ENCODE measurements at places on chromosomes 3 and 15.

DNA sequence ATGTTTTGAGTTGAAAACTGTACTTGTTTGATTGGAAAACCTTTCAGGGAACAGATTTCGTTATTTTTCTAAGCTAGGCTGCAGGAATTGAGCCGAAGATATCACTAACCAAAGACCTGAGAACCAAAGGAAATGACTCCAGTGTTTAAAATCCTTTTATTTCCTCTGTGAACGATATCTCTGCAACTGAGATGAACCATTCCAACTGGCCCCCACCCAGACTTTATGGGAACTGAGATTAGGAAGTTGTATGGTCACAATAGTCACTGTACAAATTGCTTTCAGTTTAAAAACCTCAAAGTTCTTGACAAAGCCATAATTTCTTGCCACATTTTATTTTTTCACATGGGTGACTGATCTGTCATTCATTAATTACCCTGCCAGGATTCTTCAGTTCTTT, 232.4 kb downstream of the RBMS3 start:
- no peak for DNase-seq

- peak; percentile 21 for DNase-seq
Measured at GRCh38 chr3:132549890-132550578, 47.0 kb upstream of the ACKR4 start.

DNA sequence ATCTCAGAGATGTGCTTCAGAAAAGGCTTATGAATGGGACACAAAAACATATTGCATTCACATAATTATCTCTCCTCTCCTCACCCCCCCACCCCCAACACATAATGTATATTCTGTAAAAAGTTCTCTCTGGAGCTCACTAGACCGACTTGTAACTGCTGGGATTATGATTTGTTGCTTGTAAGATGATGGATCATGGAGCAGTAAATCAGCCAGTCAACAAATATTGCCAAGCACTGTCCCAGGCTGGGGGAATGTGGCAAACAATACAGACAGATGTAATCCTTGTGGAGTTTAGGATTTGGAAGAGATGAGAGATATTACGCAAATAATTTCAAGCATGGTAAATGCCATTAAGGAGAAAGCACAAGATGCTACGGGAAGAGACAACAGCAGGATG, 114.8 kb downstream of the PEX5L start:
- DNase-seq: no peak

- DNase-seq: no peak
Measured at GRCh38 chr3:129548104-129548965, 5.4 kb downstream of the H1-8 start.

- DNase-seq: peak; percentile 70
Measured at GRCh38 chr15:66293419-66294156, at the start of gene DIS3L. Gene DIS3L, plus strand, starts transcription at chr15:66293568. Its CDS starts 29 bp downstream, at chr15:66293597.

DNA sequence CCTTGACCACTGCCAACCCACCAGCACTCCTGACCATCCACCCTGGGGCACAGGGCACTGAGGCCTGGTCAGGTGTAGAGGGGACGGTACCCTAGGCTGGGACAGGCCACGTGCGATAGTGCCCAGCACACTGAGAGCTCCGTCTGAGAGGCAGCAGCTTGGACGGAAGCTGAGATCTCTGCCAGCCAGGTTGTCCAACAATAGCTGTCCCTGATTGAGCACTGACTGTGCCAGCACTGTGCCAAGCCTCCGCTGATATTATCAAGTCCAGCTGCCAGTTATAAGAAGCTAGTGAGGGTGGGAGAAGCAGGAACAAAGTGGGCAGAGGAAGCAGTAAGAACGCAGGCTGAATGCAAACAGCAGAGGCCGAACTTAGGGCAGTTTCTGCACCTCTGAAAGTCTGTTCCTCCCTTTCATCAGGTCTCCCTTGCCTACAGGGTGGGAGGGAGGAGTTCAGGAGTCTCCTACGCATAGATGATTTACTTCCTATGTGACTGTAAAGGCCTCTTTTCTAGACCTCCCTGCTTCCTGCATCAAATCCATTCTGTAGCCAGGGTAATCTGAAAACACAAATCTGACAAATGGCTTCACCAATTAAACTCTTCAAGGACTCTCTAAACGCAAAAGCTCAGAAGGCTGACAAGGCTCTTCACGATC, 29.7 kb downstream of the MRPS11 start:
- no peak for DNase-seq

GRCh38 chr15:35505809-35506208, 40.2 kb downstream of the DPH6 start:
- DNase-seq: no peak

GRCh38 chr3:149224736-149225594, 3.3 kb upstream of the CP start:
- DNase-seq: peak; percentile 90

DNA sequence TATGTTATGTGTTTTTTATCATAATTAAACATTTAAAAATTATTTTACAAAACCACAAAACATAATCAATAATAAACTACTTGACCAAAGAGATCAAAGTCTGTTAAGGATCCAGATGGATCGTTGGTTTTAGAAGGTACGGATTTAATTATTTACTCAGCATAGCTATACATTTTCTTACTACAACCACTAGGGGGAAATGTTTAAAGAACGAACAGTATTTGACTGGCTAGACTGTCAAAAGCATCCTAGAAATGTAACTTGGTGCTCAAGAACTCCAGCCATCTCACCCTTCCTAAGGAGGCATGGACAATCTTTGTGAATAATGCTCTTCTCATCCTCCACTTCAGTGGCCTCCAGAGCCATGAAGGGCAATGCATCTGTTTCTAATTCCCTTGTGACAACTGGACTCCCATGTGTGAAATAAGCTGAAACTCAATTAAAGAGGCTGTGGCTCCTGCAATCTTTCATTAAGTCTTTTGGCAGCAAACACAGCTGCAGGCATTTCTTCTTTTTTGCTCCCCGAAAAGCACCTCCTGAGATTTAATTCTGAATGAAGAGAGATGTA, 94.7 kb upstream of the TUSC7 start:
- no peak for DNase-seq

DNA sequence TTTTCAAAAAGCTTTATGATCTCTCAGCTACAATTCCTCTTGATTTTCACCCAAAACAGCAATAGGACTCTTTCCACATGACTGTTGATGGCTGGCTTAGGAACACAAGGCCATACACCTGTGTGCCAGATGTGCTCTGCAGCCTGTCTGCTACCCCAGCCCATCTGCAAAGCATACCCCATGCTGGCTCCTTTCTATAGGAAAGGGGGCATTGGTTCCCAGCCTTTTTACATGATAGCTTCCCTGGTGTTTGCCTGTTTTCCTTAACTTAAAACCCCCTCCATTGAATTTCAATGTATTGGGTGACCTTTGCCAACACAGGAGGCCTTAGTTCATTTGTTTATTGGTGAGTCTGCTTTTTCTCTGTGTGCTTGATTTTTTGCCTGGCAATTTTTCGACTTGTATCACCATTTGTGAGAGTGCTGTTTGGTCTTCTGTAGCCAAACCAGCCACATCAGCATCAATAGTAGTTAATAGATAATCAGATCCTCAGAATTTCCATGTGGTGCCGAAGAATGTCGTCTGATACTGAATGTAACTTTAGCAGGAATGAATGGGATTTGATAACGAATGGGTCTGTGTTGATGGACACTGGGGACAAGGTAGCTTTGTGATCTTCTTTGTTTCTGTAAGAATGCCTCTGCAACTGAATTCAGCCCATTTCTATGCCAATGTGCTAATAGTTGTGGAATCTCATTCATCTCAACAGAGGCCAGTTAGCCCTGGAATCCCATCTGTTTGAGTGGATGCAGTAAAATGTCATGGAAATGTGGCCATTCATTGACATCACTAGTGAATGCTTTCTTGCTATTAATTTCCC, 272.2 kb upstream of the RARB start:
- DNase-seq: no peak

DNA sequence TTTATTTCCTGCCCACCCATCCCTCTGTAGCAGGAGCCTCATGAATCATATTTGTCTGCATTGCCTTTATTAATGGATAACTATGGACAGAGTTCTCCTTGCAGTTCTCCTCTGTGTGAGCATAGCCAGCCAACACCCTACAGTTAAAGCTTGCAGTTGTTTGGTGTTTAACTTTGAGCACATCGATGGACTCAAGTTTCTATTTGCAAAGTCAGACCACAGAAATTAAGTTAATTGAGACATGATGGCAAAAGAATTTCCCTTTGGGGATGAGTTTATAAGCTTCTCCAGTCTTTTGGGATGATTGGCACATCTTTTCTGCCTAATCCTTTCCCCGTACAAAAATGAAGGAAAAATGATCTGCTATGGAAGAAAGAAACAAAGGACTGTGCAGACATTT, 398.9 kb upstream of the THBS1 start:
- no peak for DNase-seq

GRCh38 chr3:65875393-65876027, 163.2 kb downstream of the MAGI1 start:
- no peak for DNase-seq

DNA sequence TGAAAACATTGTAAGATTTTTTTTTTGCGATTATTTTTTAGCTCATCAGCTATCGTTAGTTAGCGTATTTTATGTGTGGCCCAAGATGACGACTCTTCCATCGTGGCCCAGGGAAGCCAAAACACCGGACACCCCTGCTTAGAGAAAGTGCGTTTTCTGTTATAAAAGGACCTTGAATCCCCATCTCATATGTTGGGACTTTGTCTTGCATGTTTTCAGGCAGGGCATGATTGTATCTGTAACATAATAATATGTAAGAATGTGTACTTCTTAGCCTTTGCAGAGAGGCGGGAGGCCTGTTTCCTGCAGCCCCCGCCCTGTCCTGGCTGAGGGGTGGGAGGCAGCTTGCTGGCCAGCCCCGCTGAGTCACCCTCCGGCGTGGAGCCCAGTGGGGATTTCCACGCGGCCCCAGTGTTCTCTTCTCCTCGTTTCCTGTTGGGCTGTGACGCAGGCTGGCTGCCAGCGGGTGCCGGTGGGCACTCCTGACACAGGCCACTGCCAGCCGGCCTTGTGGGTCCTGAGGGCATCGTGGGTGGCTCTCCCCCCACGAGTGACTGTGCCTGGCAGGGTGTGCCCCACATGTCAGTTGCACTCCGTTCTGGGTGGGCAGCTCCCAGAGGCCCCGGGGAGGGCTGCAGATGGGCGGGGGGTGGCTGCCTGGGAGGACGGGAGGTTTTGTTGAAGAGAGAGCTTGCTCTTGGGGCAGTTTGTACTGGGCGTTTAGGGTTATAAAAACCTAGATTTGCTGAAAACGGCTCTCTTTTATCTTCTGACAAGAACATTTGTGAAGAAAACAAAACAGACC, 55.6 kb downstream of the SMAD3 start:
- peak; percentile 82 for DNase-seq

DNA sequence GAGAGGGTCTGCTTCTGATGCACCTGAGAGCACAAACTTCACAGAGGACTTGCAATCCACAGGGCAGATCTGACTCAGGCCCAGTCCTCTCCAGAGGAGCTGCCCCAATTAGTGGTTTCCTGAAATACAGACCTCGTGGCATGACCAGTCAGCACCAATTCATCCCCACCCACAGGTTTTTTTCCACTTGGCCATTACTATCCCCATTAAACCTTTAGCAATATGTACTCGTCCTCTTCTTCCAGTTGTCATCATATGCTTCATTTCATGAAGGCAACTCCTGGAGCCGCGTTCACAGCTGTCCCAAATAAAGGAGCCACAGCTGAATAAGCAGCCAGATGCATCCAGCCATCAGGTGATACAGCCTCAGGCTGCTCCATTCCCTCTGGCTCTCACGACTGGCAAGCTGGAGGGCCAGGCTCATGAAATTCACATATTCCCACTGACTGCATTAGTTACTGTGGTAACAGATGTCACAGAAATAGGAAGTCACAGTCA, 163.1 kb downstream of the FMN1 start:
- no peak for DNase-seq

DNA sequence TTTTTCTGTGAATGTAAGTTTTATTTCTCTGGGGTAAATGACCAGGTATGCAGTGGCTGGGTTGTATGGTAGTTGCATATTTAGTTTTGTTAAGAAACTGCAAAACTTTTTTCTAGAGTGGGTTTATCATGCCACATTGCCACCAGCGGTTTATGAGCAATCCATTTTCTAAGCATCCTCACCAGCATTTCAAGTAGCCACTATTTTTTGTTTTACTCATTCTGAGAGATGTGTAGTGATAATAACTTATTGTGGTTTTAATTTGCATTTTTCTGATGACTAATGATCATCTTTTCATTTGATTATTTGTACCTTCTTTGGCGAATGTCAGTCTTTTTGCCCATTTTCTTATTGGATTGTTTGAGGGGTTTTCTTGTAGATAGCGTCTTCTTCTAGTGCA, 56.2 kb downstream of the SPRED1 start:
- DNase-seq: peak; percentile 61

DNA sequence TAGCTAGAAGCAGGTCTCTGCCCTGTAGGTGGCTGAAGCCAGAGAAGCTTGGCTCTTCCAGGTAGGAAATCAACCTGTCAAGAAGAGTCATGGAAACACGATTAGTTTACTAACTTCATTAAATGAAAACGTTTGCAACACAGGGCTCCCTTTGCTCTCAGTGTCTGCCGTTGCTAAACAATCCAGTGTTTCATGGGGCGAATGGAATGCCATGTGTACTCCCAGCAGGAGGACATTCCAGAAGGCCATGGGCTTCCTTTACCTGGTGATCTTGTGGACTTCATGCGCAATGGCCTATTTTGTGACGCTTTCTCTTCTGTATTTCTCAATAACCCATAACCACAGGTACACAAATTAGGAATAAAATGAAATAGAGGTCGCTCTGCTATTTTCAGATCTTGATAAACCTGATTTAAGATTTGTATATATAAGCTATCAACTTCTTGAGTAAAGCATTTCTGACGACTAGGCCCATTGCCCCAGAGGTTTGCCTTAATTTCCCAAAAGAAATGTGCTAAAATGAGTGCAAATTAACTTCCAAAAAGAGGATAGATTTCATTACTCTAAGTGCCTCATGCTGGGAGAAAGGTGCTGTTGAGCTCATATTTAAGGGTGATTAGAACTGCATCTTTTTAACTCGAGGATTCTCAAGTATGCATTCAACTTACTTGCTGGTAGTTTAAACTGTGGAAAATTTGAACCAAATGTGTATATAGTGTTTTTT, 171.0 kb downstream of the EPHA3 start:
- DNase-seq: no peak

DNA sequence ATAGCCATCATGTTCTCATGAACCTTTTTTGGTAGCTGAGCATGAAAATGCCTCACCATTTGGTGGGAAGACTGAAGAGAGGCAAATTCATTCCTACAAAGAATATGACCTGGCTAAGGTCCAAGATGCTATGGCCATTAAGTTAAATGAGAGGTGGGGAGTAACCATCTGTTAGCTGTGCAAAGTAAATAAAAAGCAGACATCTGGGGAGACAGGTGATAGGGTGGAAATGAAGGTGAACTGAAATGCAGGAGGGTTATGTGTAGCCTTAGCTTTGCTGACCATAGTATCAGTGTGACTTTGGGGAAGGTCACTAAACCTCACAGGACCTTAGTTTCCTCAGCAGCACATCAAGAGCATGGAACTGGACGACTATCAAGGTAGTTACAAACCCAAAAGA, 111.0 kb upstream of the STRIT1 start:
- no peak for DNase-seq

DNA sequence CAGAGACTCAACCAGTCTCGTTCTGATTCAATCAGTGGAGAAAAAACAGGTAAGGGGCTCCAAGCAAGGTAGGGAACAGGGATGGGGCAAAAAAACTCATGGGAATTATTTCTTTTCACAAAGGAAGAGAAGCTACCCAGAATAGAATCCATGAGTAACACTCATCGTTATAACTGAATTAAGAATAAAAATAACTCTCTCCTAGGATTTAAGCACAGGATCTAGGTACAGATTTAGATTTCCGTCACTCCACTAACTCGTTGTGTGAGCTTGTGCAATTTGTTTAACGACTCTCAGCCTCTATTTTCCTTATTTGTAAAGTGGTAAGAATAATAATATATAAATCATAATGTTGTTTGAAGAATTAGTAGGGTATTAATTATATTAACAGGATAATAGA, 68.6 kb downstream of the ADAMTS9 start:
- DNase-seq: no peak

- no peak for DNase-seq
Measured at GRCh38 chr15:76648732-76649444, 256.3 kb downstream of the SCAPER start.

Data from activated CD4-positive, alpha-beta T cell treated with anti-CD3 and anti-CD28 coated beads, Interleukin-2, amount 50 U/mL, for 16 hours (primary cell).